HFFc6 (cell line): ENCODE measurements at places on chromosomes 3 and 15. TPM values are rescaled to one million over a fixed set of nuclear protein-coding genes. Genes with fewer than 3 reads are reported as not detected.

DNA sequence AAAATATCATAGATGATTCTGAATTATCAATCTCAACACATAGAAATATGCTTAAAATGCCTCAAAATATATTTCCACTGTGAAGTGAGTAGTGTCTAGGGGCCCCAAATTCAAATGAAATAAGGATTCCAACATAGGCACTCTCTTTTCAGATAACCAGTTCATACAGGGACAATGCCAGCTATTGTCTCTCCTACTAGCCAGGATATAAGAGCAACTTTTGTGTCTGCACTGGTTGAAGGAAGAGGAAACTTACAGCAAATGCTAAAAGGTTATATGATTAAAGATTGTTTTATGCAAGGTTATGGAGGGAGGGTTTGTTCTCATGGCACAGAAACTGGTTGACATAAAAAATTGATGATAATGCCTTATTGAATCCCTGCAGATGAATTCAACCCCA is 579.4 kb upstream of the ALCAM start:
- H3K4me1 ChIP-seq: peaks cover 16% of the 10 kb centered on the region
- no peaks in the 10 kb centered on the region for H3K36me3 ChIP-seq
- DNase-seq: no peak

DNA sequence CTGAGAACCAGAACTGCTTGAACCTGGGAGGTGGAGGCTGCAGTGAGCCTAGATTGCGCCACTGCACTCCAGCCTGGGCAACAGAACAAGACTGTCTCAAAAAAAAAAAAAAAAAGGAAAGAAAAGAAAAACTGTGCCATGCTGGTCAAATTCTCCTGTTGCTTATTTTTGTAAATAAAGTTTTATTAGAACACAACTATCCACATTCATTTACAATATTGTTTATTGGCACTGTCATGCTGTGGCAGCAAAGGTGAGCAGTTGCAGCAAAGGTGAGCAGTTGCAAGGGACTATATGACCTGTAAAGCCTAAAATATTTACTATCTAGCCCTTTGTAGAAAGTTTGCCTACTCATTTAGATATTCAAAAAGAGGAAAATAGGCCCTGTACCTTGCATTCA is 18.3 kb downstream of the ASTE1 start:
- H3K27me3 ChIP-seq: peaks cover 3% of the 10 kb centered on the region; the same call in 1 of the 2 replicates
- no peak overlapping the region for H3K27ac ChIP-seq
- no peaks in the 10 kb centered on the region for H3K4me1 ChIP-seq
- peaks cover 42% of the 10 kb centered on the region for H3K36me3 ChIP-seq
- no peak for DNase-seq
- H3K4me3 ChIP-seq: no peak overlapping the region

- no peak overlapping the region for H3K4me3 ChIP-seq
- H3K27me3 ChIP-seq: peaks cover 59% of the 10 kb centered on the region
- DNase-seq: peak; percentile 3
- H3K4me1 ChIP-seq: peaks cover 6% of the 10 kb centered on the region; the same call in 1 of the 2 replicates
- no peak overlapping the region for H3K27ac ChIP-seq
These were observed 20.0 kb downstream of the TRIM71 start for GRCh38 chr3:32837789-32838188.

GRCh38 chr15:62847900-62848489 is 194.6 kb upstream of the TPM1 start:
- peaks cover 6% of the 10 kb centered on the region for H3K36me3 ChIP-seq
- peaks cover 83% of the 10 kb centered on the region for H3K4me1 ChIP-seq
- peak overlapping the region; percentile 59; the same call in 1 of the 2 replicates for H3K27ac ChIP-seq
- H3K27me3 ChIP-seq: no peaks in the 10 kb centered on the region; the same call in 1 of the 2 replicates

GRCh38 chr3:54985856-54986255 is 58.0 kb upstream of the LRTM1 start:
- no peak overlapping the region for H3K4me3 ChIP-seq
- no peaks in the 10 kb centered on the region for H3K36me3 ChIP-seq

DNA sequence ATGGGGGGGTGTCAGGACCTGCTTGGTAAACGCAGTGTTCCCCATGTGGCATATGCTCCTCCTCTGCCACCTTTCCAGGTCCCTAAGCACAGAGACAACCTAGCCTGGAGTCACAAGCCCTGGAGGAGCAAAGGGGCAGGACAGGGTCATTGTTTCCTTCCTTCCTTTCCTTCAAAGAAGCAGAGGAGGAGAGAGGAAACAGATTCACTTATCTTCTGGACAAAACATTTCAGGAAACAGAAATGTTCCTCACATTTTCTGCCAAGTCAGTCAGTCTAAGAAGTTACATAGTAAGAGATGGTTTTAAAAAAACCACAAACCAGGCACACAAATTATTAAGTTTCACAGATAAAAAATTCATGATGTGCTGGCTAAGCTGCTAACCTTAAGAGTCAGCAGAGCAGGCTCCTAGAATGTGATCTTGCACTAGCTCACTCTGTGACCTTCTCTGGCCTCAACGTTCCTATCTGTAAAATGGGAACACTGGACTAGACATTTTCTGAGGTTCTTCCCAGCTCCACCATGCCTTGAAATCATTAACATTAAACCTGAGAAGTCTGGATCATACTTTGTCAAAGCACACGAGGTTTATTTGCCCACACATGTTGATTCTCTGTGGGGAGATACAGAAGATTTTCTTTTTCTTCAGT is 47.9 kb downstream of the ATP13A5 start:
- H3K4me3 ChIP-seq: no peak overlapping the region
- no peak for DNase-seq
- H3K27me3 ChIP-seq: peaks cover 1% of the 10 kb centered on the region
- no peaks in the 10 kb centered on the region; the same call in 1 of the 2 replicates for H3K36me3 ChIP-seq
- no peak overlapping the region for H3K27ac ChIP-seq
- no peaks in the 10 kb centered on the region for H3K4me1 ChIP-seq

GRCh38 chr15:77104155-77104554 is 33.2 kb upstream of the TSPAN3 start:
- peak; percentile 8 for DNase-seq
- peak overlapping the region; percentile 67 for H3K27ac ChIP-seq
- no peak overlapping the region for H3K4me3 ChIP-seq
- H3K36me3 ChIP-seq: peaks cover 6% of the 10 kb centered on the region
- peaks cover 4% of the 10 kb centered on the region for H3K27me3 ChIP-seq

GRCh38 chr3:129036222-129037092 is 24.1 kb upstream of the GP9 start:
- no peaks in the 10 kb centered on the region for H3K36me3 ChIP-seq
- H3K27me3 ChIP-seq: peaks cover 26% of the 10 kb centered on the region
- DNase-seq: no peak
- H3K4me1 ChIP-seq: no peaks in the 10 kb centered on the region

DNA sequence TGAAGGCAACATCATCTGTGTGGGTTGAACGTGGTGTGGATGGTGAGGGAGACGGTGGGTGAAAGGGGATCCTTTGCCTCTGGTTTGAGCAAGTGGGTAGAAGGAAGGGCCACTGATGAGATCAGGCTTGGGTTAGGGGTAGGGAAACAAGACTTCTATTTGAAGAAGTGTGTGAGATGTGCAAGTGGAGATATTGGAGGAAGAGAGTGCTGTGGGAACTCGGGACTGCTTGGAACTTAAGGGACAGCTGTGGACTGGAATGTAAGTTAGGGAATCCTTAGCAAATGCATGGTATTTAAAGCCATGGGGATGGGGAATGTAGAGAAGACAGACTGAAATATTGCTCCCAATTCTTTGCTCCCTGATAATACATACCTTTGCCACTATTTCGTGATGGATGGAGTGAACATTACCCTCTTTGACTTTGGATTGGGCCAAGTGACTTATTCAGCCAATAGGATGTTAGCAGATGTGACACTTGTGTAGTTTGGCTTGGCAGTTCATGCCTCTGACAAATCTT is 30.2 kb upstream of the AMOTL2 start:
- no peak overlapping the region for H3K27ac ChIP-seq
- no peak overlapping the region for H3K4me3 ChIP-seq
- no peak for DNase-seq

DNA sequence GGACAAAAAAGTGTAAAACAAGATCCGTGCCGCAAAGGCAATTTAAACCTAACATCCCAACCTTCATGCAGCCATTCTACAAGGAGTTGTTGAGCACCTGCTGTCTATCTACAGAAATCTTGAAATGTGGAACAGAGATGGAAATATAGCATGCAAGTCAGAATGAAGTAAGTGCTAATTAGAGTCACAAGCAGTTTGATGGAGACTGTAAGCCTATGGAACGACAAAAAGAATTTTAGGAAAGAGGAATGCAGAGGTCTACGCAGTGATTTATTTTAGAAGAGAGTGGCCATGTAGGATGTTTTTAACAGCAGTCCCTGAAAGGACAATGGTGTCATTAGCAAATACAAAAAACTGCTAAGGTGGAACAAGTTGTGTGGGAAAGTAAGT is 851 bp upstream of the DCBLD2 start:
- peaks cover 24% of the 10 kb centered on the region for H3K36me3 ChIP-seq
- peak overlapping the region; percentile 81 for H3K27ac ChIP-seq
- H3K4me3 ChIP-seq: peak overlapping the region; percentile 97
- H3K27me3 ChIP-seq: no peaks in the 10 kb centered on the region
- no peak for DNase-seq

- H3K27ac ChIP-seq: no peak overlapping the region
- no peaks in the 10 kb centered on the region; the same call in 1 of the 2 replicates for H3K4me1 ChIP-seq
- H3K4me3 ChIP-seq: no peak overlapping the region
- no peak for DNase-seq
- peaks cover 6% of the 10 kb centered on the region for H3K27me3 ChIP-seq
These were observed 48.8 kb downstream of the ADAMTS9 start for GRCh38 chr3:64638981-64639481.

ADGRG7 gene
- not detected in 3 replicates for total RNA-seq

CYP19A1 gene
- total RNA-seq: 0.21 TPM in 1 of 3 replicates, not detected in the others
